Left kidney (tissue), 8 donors: ENCODE measurements at places on chromosomes 1 and 21.
A peak's percentile ranks its signal among the peaks of the same experiment; 100 is the strongest.

GRCh38 chr1:44785029-44785380 is 3.0 kb downstream of the BEST4 start:
- DNase-seq, result no peak

DNA sequence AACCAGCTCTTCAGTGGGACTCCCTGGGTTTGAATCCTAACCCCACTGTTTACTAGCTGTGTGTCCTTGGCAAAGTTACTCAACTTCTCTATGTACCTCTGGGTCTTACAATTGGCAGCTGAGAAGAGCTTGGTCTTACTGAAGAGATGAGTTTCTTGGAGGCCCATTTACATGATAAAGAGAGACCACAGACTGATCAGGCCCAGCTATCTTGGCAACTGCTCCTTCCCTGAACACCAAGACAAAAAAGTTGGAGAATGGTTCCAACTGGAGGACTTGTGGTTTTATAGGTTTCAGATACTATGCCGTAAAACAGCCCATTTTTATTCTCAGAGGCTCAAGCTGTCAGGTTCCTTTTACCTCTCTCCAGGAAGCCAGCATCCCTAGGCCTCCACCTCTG is 24.8 kb upstream of the CNIH3 start:
- no peak for DNase-seq

GRCh38 chr21:41196993-41197392 is 29.0 kb downstream of the BACE2 start:
- no peak for DNase-seq

GRCh38 chr1:235108876-235109275 is 19.8 kb downstream of the TOMM20 start:
- no peak for DNase-seq

DNA sequence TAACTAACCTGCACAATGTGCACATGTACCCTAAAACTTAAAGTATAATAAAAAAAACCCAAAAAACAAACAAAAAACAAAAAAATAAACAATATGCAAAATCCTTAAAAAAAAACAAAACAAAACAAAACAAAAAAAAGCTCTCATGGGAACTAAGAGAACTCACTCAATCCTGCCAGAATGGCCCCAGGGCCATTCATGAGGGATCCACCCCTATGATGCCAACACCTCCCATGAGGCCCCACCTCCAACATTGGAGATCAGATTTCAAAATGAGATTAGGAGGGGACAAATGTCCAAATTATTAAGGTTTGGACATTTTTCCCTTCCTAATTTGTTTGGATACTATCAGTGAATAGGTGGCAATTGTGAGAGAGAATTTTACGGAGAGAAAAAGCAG is 10.2 kb downstream of the CYP4B1 start:
- no peak for DNase-seq

DNA sequence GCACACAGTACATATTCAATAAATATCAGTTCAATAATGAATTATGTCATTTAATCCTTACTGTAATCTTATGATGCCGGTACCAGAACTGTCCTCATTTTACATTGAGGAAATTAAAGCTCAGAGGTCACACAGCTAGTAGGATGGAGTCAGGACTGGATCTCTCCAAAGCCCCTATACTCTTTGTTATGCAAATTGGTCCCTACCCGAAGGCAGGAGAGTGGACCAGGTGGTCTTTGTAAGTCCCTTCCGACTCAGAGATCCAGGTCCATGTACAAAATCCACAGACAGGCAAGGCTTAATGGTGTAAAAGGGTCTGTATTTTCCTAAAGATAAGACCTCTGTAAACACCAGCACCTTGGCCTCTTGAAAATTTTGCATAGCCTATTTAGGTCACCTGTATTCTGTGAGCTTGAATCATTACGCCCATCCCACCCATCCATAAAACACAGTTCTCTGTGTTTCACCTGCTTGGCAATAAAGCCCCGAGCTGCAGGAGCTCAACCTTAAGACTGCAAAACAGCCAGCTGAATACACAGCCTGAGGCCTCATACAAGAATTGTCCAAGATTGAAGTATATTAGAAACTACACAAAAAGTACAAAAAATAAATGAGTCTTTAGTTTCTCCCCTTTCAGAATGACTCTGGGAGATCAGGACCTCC is 41.7 kb downstream of the PLXNA2 start:
- no peak for DNase-seq

GRCh38 chr1:219279017-219279770 is 105.5 kb downstream of the LYPLAL1 start:
- DNase-seq, result no peak

- no peak for DNase-seq
Measured at GRCh38 chr1:117794073-117794472, 135.3 kb downstream of the GDAP2 start.

GRCh38 chr1:201634261-201634660 is 95.3 kb downstream of the NAV1 start:
- DNase-seq, result no peak

- DNase-seq, result no peak
Measured at GRCh38 chr1:50193002-50193401, 84.3 kb downstream of the ELAVL4 start.

DNA sequence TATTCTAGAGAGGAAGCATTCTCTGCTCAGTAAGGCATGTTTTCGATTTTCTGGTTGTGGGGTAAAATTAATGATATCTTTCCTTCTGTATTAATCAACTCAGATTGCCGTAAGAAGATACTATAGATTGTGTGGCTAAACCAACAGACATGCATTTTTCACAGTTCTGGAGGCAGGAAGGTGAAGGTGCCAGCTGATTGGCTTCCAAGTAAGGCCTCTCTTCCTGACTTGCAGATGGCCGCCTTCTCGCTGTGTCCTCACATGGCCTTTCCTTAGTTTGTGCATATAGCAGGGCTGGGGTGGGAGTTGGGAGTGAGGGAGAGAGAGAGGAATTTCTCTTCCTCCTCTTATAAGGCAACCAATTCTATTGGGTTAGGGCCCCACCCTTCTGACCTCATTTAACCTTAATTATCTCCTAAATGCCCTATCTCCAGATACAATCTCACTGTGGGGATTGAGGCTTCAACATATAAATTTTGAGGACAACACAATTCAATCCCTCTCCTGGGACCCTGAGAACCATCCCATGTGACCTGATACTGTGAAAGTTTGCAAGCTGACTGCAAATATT is 52.3 kb upstream of the MRPS6 start:
- no peak for DNase-seq

DNA sequence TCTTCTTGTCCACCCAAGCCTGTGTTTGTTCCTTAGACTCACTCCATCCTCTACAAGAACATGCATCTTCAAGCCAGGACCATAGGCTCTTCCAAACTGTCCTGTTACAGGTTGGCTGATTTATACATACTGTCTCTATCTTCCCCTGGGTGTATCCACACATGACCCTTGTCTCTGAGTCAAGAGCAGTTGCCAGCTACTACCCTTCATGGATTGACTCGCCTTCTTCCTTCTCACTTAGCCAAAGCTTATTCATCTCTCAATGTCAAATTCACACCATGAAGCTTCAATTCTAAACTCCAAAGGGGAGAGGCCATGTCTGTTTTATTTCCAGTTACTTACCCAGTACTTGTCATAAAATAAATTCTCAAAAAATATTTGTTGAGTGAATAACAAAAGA is 64.1 kb upstream of the CACHD1 start:
- no peak for DNase-seq

DNA sequence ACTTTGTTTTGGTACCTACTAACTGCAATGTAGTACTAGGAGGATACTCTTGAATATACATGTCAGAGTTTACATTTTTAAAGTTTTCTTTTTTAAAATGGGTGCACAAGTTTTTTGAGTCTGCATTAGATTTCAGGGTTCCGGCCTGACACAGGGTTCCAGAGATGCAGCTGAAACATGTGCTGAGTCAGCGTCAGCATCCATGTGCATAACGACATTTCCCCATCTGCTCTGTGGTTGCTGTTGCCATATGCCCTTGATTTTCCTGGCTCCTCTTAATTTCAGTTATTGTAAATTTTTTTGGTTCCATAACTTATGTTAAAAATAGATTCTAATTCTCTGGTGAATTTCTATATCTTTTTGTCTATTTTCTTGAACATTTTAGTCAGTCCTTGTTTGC is 12.3 kb upstream of the METTL13 start:
- no peak for DNase-seq

DNA sequence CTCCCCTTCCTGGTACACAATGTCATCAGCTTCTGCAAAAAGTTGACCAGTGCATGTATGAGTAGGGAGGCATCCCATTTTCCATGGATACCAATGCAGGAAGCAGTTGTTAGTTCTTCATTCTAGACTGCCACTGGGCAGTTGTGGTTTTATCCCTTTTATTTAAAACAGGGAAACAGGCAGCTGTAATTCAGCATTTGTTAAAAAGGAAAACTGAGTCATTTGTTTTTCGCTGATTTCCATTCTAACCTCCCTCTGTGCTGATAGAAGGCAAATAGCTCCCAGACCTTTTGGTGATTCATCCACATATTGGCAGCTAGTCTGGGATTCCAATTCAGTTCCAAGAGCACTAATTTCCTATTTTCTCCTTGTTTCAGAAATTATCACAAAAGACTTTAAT is 21.1 kb upstream of the ABCA4 start:
- no peak for DNase-seq

- DNase-seq, result no peak
Measured at GRCh38 chr1:171267391-171267790, 19.1 kb downstream of the FMO1 start.

DNA sequence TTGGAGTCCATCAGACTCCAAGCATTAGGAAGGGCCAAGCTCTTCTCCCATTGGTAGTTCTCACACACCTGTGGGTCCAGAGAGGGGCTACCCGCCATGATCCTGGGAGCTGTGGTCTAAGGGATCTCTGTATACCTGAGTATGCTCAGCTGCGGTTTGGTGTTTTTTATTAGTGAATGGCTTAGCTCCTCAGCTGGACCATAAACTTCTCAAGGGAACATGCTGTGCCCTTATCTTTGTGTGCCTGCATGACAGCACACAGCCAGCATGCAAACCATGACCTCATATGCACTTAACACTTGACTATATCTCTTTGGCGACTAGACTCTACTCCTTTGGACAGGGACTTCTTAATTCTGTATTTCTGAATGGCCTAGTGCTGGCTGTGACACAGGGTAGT is 94.5 kb downstream of the CD58 start:
- no peak for DNase-seq

- no peak for DNase-seq
Measured at GRCh38 chr1:61151565-61151964, 69.2 kb downstream of the NFIA start.

DNA sequence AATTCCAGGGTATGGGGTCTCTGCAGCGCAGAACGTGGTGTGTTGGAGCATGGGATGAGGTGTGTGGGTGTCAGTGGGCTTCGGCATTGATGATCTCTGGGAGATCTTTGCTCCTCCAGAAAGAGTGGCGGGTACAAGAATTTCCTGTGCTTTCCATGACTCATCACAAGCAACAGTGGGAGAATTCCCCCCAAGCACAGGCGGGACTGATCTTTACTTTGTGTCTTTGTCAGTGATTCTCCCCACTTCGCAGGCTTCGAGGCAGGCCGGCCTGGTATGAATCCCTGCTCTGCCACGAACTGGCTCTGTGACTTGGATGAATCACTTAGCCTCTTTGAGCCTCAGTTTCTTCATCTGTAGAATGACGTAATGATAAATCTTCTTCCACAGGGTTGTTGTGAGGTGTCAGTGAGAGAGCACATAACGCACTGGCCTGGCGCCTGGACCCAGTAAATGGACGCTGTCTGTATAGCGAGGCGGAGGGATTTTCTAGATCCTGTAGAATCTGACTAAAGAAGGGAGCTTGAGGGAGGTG is 2.0 kb downstream of the OPRD1 start:
- DNase-seq, result no peak

DNA sequence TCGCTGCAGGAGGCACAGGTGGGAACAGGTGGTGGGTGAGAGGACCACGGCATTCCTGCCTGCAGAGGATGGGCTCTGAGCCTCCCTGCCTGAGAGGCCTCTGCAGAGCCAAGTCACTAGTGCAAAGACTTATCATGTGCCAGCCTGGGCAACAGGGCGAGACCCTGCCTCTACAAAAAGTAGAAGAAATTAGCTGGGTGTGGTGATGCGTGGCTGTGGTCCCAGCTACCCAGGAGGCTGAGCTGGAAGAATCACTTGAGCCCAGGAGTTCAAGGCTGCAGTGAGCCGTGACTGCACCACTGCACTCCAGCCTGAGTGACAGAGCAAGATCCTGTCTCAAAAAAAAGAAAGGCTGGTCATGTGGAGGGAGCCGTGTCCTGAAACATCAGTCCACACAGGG is 46.4 kb downstream of the PKNOX1 start:
- no peak for DNase-seq

DNA sequence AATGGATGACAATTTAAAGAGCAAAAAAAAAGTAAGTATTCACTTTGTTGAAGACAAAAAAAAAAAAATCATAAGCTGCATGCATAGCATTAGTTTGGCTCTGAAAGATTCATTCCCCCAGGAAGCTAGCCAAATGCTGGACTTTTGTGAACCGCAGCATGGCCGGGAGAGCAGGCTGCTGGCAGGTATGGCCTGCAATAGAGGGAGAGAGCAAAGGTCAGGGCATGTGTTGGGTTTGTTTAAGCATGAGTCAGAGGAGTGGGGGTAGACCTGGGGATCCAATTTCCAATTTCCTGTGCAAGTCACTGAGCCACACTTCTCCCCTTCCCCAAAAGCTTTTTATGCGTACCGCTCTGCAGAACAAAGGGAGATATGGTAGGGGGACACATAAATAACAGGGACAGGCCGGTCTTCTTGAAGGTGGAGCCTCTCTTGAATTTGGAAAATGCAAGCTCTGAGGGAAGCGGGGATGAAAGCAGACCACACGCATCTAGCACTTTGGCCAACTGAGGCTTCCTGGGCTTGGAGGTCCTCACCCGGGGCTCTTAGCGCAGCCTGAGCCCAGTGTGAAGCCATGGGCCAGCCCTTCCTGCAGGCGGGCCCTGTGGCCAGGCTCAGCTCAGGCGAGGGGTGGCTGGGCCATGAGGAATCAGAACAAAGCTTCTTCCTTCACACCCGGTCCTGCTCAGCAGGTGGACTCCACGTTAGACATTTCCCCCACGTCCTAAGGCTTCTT is 171.1 kb downstream of the TOMM20 start:
- DNase-seq, result peak; percentile 91

- no peak for DNase-seq
Measured at GRCh38 chr1:54016343-54017282, 1.4 kb downstream of the LDLRAD1 start.

GRCh38 chr1:227544067-227545050 is 19.0 kb upstream of the ZNF678 start:
- DNase-seq, result no peak

- DNase-seq, result no peak
Measured at GRCh38 chr1:37360011-37360410, 114.4 kb upstream of the ZC3H12A start.
